ENCODE measurements at places on chromosomes 6 and 20.

DNA sequence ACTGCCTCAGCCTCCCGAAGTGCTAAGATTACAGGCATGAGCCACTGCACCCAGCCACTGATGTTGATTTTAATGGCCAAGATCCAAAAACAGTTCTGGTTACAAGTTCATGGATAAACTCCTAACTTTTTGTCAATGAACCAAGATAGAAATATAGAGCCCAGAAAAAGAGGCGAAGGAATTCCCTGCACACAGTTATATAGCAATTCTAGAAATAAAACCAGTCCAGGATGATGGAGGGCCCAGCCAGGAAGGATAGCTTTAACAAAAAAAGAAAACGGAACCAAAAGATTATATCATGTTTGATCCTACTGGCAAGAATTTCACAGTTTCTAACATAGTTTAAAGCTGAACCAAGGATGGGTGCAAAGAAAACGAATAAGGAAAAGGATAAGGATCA, 10.9 kb downstream of the EPB41L2 start:
- DNase-seq = no peak

DNA sequence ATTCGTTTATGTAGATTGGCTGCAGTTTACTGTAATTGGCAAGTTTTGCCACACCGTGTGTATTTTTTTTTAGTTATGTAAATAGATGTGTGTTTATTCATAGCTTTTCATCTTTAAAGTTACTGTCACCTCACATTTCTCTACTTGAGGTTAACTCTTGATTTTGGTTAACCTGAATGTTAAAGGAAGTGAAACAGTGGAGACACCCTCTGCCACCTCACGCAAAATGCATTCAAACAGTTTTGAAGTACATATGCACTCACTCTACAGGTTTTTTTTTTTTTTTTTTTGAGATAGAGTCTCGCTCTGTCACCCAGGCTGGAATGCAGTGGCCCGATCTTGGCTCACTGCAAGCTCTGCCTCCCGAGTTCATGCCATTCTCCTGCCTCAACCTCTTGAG, 17.7 kb downstream of the OR2A4 start:
- no peak for DNase-seq

DNA sequence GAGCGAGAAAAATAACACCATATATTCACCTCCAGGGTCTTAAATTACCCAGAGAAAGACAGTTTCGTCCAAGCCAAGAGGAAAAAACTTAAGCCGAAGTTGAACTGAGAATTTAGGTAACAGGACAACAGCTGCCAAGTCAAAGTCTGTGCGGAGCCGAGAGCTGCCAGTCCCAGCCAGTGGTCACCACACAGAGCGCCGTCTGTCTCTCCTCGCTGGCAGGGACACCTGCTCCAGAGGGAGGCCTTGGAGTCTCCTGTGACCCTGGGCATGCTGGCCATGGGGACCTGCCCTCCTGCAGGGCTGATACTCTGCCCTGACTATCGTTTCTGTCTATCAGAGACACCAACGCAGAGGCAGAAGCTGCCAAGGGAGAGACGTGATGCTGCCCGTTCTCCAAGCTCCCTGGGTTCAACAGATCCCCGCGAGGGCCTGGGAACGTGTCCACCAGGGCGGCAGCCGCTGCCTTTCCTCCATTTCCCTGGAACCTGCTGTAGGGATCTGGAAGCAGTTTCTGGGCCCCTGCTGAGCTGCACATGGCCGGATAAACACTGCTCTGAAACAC, 341.3 kb downstream of the SMOC2 start:
- DNase-seq = no peak

- DNase-seq = peak; percentile 87
Measured at GRCh38 chr6:133099573-133099972, 141.6 kb upstream of the EYA4 start.

DNA sequence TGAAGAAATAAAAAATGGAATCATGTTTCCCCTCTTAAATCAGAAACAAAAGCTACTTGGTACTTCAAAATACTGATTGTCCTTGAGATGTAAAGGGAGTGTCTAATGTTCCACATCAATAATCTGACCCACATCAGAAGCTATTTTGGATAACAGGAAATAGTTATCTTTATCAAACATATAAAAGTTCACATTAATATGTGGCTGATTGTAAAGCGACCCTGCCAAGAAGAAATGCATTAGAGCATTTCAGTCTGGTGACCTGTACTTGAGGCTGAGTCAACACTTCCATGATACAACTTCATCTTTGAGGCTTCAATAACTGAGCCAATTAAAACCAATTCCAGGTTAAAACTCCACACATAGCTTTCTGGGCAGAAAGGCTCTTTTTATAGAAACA, 31.8 kb downstream of the SYNE1 start:
- DNase-seq = no peak

GRCh38 chr6:109117346-109118035, 22.2 kb downstream of the CEP57L1 start:
- no peak for DNase-seq

DNA sequence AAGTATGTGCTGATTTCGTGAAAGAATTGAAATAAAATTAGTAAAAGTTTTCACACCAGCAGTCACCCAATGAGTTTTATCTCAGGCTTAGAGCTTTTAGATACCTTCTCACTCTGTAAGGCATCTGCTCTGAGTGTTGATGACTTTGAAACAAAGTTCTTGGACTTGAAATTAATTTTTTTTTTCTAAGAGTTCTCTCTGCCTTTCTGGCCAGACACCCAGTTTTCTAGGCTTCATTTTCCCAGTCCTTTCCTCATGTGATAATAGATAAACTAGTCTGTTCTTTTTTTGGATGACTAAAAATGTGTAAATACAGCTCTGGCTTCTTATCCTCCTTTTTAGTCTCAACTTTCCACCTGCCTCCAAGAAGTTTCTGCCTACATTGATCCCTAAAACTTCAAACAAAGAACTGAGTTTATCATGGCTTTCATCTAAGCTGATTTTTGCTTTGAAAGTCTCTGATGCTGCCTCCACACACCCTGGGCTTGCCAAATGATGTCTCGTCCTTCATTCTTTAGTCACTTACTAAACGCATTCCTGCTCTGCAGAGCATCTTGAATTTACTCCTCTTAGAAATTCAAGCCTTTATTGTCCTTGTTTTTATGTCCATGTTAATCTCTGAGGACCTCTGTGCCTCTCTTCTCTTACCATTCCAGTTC, 32.7 kb downstream of the SLX4IP start:
- DNase-seq = no peak

GRCh38 chr6:153553627-153554026, 422.5 kb upstream of the RGS17 start:
- DNase-seq = no peak

DNA sequence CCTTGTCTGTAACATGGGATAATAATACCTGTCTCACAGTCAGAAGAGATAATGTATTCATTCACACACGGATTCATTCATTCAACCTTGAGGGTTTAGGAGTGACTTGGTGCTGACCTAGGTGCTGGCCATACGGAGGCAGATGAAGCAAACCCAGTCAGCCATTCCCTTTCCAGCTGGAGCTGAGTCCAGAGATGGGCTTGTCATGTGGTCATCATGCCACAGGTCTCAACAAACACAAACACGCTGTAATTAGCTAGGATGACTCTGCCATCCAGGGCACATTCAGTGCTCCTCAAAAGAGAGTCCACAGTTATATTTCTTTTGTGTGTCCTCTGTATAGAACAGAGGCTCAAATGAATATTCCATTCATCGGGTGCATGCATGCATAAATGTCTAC, 19.5 kb upstream of the PRELID3B start:
- DNase-seq = no peak

DNA sequence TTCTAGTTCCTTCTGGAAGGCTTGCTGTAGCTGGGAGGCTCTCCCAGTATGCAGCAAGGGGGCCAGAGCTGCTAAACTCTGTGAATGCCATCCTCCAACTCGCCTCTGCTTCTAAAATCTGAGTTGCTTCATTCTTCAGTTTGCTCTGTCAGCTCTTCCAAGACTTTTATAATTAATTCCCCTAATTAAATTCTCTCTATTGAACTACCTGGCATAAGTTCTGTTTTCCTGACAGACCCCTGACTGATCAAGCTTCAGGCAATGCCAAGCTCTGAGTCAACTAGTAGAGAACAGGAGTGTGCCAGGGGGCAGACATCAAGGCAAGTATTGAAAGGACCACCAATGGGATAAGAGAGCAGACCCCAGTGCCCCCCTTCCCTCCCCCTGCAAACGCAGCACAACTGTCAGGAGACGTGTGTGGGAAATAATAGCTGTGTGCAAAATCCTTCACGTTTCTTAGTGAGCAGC, 109.3 kb upstream of the TAB2 start:
- no peak for DNase-seq

DNA sequence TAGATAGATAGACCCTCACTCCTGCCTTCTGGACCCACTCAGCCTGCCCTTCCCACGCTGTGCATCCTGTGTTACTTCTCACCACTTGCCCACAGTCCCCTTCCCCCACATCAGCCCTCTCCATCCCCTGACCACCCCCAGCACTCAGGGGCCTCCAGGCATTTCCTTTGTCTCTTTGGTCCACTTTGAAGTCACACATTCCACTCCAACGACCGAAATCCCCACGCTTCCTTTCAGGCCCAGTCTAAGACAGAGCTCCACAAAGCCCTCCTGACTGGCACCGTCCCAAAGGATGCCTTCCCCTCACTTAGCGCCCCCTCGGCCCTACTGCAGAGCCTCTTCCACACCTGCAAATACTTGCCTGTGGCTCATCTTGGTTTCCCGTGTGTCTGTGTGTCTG, 83.8 kb downstream of the FOXF2 start:
- no peak for DNase-seq

DNA sequence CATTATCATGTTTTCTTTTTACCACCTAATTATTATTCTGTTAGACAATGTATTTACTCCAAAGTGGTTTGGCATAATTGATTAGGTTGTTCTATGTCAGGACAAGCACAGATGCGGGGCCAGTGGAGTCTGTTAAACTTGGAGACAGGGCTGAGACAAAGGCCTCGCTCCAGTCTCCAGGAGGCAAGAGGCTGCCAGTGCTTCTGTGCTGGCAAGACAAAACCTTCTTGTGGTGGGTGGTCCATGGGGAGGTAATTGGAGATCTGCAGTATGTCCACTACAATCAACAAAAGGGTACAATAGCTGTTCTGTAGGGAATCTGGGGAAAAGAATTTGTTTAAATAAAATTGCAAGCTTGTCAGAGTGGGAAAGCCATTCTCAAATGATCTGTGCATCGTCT, 677.2 kb upstream of the SLC35B3 start:
- DNase-seq = no peak

DNA sequence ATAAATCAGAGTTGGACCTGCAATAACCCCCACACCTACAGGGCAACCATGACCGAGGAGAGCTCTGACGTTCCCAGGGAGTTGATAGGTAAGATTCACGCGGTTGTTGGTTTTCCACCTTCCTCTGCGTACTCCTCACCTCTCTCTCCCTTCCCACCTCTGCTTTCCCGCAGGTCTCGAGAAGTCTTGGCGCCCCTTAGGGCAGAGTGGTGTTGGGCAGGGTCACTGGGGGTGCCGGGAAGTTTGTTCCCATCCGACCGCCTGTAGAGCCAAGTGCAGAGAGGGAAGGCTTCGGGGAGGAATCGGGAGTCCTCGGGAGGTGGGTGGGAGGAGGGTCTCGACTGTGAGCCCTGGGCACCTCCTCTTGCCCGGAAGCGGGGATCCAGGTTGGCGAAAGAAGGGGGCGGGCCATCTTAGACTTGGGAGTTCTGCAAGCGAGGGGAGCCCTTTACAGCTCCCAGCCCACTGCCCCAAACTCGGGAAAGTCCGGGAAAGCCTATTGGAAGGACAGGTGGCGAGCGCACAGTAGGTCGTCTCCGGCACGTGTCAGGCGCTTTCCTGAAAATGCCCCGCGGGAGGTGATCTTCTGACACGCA, 672 bp downstream of the CARMIL1 start:
- DNase-seq = no peak

DNA sequence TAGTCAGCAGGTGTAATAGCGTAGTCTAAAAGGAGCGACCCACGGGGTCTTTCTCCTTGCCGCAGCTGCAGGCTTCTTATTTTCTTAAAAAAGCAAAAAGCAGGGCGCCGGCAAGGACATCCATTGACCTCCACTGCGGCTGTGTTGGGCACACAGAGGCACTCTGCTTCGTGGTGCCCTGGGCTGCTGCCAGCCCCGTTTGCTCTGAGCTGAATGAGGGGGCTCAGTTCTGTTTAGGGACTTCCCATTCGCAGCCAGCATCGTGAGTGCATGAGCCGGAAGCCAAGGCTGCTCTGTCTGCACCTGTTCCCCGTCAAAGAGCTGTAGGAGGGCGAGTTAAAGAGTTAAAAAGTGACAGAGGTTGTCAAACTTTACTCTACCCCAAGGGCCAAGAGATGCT, 1.7 kb upstream of the SLC22A2 start:
- DNase-seq = no peak

DNA sequence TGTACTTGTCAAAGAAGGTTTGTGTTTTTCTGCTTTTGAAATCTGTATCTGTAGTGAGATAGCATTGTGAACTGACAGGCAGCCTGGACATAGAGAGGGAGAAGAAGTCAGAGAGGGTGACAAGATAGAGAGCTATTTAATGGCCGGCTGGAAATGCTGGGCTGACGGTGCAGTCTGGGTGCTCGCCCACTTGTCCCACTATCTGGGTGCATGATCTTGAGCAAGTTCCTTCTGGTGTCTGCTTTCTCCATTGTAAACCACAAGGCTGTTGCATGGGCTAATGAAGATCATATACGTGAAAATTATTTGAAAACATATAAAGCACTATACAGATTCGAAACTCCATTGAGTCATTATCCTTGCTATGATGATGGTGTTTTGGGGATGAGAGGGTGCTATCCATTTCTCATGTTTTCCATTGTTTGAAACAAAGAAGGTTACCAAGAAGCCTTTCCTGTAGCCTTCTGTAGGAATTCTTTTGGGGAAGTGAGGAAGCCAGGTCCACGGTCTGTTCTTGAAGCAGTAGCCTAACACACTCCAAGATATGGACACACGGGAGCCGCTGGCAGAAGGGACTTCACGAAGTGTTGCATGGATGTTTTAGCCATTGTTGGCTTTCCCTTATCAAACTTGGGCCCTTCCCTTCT, 18.4 kb downstream of the CD83 start:
- DNase-seq = no peak

GRCh38 chr6:37038292-37039198, 33.1 kb downstream of the FGD2 start:
- DNase-seq = no peak

- DNase-seq = no peak
Measured at GRCh38 chr6:136524936-136525413, 25.2 kb downstream of the MAP7 start.

- DNase-seq = peak; percentile 97
Measured at GRCh38 chr6:22113026-22113766, 183.6 kb downstream of the PRL start.

DNA sequence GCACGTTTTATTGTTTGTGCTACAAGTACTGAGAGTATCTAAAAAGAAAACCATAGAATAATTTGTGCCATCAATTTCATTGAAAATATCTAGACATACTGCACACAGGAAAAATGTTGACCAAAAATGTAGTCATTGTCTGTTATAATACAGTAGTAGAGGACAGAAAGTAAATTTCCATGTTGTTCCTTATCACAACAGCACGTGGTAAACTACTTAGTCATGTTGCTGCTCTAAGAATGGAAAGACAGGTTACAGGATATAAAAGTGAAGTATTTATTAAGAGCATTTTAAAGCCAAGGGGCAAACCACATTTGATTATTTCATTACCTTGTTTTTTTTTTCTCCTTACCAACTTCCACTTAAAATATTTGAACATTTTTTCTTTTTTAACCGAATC, 89.0 kb upstream of the CEP85L start:
- DNase-seq = no peak

- DNase-seq = no peak
Measured at GRCh38 chr20:5608104-5608441, 142.1 kb upstream of the SHLD1 start.

Measured in AG04450 (cell line).